ENCODE measurements at places on chromosomes 1 and 21. TPM values are rescaled to one million over a fixed set of nuclear protein-coding genes. Genes with fewer than 3 reads are reported as not detected.

DNA sequence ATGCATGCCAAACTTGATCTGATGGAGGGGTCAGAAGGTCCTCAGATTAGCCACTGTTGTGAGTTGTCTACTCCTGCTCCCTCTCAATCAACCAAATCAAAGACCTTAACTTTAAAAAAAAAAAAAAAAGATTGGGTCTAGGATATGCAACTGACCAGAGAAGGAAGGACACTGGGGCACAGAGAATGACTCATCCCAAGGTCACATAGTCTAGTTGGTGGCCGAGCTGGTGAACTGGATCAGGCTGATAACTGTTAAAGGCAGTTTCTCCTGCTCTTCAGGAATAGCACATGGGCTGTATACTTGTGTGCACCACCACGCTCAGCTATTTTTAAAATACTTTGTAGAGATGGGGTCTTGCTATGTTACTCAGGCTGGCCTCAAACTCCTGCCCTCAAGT, 14.8 kb upstream of the S100A7 start:
- H3K4me3 ChIP-seq, result no peak overlapping the region
- no peaks in the 10 kb centered on the region for H3K27me3 ChIP-seq
- no peak for DNase-seq
- no peaks in the 10 kb centered on the region for H3K36me3 ChIP-seq

DNA sequence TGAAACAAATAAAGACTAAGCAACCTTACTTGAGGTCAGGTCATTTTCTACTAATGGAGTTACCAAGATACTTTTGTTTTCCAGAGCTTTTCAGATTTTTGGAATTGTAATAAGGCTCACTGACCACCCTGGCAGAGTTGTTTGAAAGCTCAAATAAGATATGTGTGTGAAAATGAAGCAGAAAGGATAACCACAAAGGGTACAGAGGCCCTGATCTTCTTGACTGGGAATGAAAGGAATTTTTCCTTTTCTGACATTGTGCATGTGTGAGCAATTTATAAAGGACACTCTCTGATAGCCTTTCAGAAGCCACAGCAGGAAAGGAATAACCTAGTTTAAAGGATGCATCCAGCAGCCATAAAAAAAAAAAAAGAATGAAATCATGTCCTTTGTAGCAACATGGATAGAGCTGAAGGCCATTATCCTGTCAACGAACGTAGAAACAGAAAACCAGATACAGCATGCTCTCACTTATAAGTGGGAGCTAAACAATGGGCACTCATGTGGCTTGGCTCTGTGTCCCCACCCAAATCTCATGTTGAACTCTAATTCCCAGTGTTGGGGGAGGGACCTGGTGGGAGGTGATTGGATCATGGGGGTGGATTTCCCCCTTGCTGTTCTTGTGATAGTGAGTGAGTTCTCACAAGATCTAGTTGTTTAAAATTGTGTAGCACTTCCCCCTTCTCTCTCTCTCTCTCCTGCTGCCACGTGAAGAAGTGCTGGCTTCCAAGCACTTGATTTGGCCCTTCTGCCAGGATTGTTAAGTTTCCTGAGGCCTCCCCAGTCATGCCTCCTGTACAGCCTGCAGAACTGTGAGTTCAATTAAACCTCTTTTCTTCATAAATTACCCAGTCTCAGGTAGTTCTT, 3.1 kb upstream of the SRP9 start:
- no peaks in the 10 kb centered on the region for H3K27me3 ChIP-seq
- no peak for DNase-seq
- no peak overlapping the region for H3K4me3 ChIP-seq
- peaks cover 47% of the 10 kb centered on the region for H3K4me1 ChIP-seq

GRCh38 chr1:162324396-162324795, 52.3 kb downstream of the SPATA46 start:
- H3K27me3 ChIP-seq, result no peaks in the 10 kb centered on the region
- H3K36me3 ChIP-seq, result no peaks in the 10 kb centered on the region
- no peak overlapping the region for H3K4me3 ChIP-seq
- H3K4me1 ChIP-seq, result no peaks in the 10 kb centered on the region
- DNase-seq, result no peak

GRCh38 chr1:77081834-77082233, 137.4 kb downstream of the PIGK start:
- H3K27ac ChIP-seq, result no peak overlapping the region
- no peaks in the 10 kb centered on the region for H3K27me3 ChIP-seq
- no peak for DNase-seq
- no peaks in the 10 kb centered on the region for H3K4me1 ChIP-seq
- no peak overlapping the region for H3K4me3 ChIP-seq

GRCh38 chr1:170536924-170537551, 5.1 kb downstream of the GORAB start:
- H3K4me3 ChIP-seq, result no peak overlapping the region
- H3K27ac ChIP-seq, result no peak overlapping the region
- no peaks in the 10 kb centered on the region for H3K27me3 ChIP-seq
- peaks cover 34% of the 10 kb centered on the region for H3K4me1 ChIP-seq
- no peak for DNase-seq

GRCh38 chr21:36656138-36656537, 42.8 kb upstream of the SIM2 start:
- no peak for DNase-seq
- H3K4me3 ChIP-seq, result no peak overlapping the region
- no peaks in the 10 kb centered on the region for H3K4me1 ChIP-seq
- no peaks in the 10 kb centered on the region for H3K36me3 ChIP-seq

DNA sequence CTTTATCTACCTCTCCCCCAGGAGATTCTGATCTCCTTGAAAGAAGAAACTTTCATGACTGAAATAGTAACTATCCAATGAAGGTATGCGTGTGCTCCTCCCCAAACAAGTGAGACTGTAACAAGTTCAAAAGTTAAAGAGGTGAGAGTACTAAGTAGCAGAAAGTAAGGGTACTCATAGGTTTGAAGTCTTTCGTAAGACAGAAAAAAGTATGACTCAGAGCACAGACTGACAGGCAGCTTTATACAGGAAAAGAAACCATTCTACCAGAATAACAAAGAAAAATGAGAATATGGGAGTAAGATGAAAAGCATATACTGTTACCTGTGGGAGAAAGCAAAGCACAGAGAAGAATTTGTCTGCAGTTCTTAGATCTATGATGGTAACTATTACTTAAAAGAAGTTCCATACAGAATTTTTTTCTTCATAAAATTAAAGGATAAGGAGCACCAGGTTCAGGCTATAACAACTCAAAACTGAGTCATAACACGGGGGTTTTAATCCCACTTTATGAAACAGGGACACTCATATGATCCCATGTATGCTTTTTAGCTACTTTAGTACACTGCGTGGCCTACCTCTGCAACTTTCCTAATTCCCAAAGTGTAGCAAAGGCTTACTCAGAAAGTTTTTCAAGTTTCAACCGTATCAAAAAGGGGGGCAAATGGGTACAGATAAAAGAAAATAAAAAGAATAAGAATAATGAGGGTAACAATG, 52.0 kb downstream of the FOXJ3 start:
- H3K27ac ChIP-seq, result no peak overlapping the region
- H3K4me3 ChIP-seq, result no peak overlapping the region
- H3K4me1 ChIP-seq, result no peaks in the 10 kb centered on the region
- no peaks in the 10 kb centered on the region for H3K36me3 ChIP-seq
- no peaks in the 10 kb centered on the region for H3K27me3 ChIP-seq

DNA sequence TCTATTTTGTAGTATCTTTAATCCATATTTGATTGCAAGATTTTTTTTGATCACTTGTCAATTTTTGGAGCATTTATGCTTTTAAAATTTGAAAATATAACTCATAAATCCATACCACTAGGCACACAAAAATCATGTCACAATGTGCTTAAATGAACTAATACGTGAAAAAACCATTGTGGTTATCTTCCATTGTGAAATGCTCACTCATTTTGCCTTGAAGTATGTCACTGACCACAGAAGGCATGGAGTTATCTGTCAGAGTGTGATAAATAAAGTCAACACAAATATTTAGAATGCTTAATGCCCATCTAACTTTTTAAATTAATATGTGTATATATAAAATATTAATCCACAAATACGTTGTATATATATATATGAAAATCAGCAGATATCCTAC, 347.2 kb downstream of the PTPRC start:
- no peaks in the 10 kb centered on the region for H3K36me3 ChIP-seq
- DNase-seq, result no peak
- no peaks in the 10 kb centered on the region for H3K4me1 ChIP-seq

DNA sequence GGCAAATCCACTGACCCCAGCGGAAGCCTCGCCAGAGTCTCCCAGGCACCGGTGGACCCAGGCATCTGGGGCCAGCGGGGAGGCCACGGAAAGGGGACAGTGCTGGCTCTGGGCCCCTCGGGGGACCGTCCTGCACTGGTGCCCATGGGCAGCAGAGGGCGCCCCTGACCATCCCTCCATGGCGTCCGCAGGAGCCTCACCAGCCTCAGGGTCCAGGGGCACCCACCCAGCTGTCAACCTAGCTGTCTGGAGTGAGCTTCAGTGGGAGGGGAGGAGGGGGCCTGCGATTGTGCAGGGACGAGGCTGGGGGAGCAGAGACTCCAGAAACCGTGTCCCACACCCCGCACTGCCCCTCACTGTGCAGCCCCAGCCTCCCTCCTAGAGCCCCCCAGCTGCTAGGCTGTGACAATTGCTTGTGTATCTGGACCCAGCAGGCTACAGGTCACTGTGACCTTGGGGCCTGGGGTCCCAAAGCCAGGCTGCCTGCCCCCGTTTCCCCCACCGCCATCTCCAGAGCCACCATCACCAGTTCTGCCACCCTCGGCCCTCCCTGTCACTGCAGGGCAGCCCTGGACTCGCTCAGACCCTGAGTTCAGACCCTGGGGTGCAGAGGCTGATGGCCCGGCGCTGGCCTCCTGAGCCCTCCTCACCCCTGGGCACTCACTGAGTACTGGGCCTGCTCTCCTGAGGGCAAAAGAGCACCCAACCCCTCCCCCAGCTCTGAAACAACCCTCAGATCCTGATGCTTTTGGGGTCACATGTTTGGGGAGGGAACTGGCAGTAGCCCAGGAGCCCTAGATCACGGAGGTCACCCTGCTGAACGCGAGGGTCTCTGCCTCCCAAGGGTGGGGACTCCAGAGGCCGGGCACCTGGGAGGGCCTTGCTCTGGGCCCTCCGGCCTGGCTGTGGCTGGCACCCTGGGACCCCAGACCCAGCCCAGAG, 10.6 kb upstream of the COL6A1 start:
- H3K36me3 ChIP-seq, result no peaks in the 10 kb centered on the region
- H3K4me3 ChIP-seq, result no peak overlapping the region
- DNase-seq, result peak; percentile 53
- peaks cover 33% of the 10 kb centered on the region for H3K4me1 ChIP-seq
- no peaks in the 10 kb centered on the region for H3K27me3 ChIP-seq
- peak overlapping the region; percentile 93 for H3K27ac ChIP-seq

GRCh38 chr1:155396874-155397476, 76.3 kb downstream of the RUSC1 start:
- no peak overlapping the region for H3K4me3 ChIP-seq
- DNase-seq, result no peak
- no peak overlapping the region for H3K27ac ChIP-seq
- H3K27me3 ChIP-seq, result no peaks in the 10 kb centered on the region
- peaks cover 18% of the 10 kb centered on the region for H3K36me3 ChIP-seq

- H3K4me3 ChIP-seq, result no peak overlapping the region
- H3K4me1 ChIP-seq, result no peaks in the 10 kb centered on the region
- H3K27me3 ChIP-seq, result no peaks in the 10 kb centered on the region
Measured at GRCh38 chr1:205842229-205842628, 7.7 kb downstream of the PM20D1 start.

DNA sequence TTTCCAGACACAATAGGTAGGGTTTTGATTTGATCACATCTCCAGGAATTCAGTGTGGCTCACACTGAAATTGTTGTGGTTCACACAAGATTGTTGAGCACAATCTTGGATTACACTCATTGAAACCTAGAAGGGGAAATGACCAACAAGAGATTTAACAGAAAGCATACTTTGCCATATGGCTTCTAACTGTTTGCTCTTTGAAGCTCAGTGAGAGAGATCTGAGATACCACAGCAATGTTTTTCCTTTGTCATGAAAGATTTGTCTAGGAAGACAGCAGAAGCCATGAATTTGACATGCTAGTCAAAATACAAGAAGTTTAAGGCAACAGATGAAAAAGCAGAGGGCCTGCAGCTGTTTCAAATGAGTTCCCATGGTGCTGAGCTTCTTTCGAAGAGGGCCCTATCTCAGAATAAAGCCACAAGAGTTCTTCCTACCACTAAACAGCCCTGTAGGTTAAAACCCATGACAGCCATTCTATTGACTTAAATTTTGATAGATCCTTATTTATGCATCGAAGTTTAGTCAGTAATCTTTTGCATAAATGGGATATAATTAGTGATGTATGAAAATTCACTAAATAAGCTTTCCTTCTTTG, 650.4 kb downstream of the LTN1 start:
- no peaks in the 10 kb centered on the region for H3K27me3 ChIP-seq
- H3K36me3 ChIP-seq, result no peaks in the 10 kb centered on the region
- no peaks in the 10 kb centered on the region for H3K4me1 ChIP-seq
- H3K4me3 ChIP-seq, result no peak overlapping the region

SLC1A7 gene
- total RNA-seq, result not detected

ERG gene
- 5.4 TPM for total RNA-seq

KANK4 gene
- total RNA-seq, result not detected

ESPN gene
- total RNA-seq, result 6.8 TPM

C8A gene
- not detected for total RNA-seq

G0S2 gene
- 381 TPM for total RNA-seq

TAF12 gene
- total RNA-seq, result 19.2 TPM

SIM2 gene
- total RNA-seq, result 0.35 TPM

TTLL7 gene
- 0.50 TPM for total RNA-seq

All from adrenal gland (tissue), 19 donors.